ENCODE measurements at places on chromosomes 5 and 9.

- DNase-seq: no peak
Observed at GRCh38 chr9:109816490-109816889, 36.5 kb downstream of the PALM2AKAP2 start.

DNA sequence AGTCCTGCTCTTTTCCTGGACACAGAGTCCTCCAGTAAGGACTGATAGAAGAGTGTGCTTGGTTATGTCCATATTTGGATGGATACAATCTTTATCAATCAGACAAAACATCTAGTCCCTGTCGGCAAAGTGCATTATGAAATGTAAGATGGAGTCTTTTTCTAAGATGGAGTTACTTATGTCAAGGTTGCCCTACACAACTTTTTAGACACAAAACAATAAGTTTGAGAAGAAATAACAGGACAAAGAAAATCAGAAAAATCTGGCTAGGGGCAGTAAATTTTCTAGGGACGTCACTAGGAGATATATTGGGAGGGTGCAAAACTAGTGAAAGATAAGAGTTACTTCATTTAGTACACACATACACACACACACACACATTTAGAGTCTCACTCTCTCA, 23.3 kb upstream of the SUB1 start:
- no peak for DNase-seq

- DNase-seq: no peak
Observed at GRCh38 chr5:72160329-72160728, 53.1 kb downstream of the MAP1B start.

GRCh38 chr5:132334812-132335211, 34.7 kb upstream of the SLC22A5 start:
- no peak for DNase-seq

DNA sequence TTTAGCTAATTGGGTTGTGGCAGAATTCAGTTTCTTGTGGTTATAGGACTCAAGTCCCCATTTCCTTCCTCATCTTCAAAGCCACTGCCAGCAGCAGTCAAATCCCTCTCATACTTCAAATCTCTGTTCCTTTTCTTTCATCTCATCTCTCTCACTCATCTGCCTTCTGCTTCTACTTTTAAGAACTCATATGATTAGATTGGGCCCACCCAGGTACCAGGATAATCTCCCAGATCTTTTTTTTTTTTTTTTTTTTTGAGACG, 8.0 kb upstream of the REEP5 start:
- DNase-seq: no peak

DNA sequence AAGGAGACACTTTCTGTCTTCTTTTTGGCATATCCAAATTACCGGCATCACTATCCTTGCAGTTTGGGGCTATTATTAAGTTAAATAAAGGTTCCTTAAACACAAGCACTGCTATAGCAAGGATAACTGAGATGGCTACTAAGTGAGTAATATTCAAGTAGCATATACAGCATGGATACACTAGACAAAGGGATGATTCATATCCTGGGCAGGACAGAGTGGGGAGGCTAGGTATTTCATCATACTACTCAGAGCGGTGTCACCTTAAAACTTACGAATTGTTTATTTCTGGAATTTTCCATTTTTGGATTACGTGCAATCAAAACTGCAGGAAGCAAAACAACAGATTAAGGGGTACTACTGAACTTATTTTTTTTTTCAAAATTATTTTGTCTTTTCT, 54.1 kb downstream of the FER start:
- no peak for DNase-seq

- no peak for DNase-seq
Observed at GRCh38 chr5:54234304-54234933, 76.0 kb downstream of the ARL15 start.

DNA sequence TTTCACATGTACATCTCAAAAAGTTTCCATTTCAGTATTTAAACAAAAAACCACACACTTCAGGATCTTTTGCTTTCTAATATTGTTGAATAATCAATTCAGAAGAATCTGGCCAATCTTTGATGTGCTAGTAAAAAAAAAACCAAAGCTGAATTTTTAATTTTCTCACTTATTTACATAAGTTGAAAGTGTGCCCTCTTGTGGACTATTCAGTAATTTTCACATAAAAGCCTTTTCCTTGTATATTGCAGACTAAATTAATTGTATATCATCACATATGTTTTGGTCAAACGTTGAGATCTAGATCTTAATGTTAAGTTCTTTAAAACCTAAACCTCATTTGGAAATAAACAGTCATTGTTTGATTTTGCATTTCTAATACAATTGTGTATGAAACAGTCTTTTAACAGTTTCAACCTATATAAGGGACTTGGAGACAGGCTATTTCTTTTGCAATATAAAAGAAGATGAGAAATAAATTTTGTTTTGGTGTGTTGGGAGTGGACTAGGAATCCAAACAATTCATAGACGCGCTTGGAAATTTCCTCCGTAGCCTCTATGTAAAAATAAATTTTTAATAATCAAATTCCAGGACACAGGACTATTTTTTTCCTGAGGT, 68.1 kb downstream of the NIPBL start:
- DNase-seq: no peak

DNA sequence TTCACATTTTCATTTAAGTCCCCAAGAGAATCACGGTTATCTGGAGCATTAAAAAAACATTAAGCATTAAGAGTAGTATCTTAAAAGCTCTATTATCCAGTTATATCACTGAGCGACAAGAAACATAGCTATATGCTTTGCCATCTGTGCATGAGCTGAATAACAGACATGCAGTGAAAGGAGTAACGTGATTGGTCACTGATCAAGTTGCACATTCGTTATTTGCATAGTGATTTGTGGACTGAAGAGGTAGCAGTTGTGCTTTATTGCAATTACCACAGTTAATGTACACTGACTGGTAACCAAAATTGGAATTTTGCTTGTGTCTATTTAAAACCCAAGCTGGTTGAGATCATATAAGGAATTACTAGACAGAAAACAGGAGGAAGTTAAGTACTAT, 107.4 kb downstream of the MCTP1 start:
- DNase-seq: no peak

DNA sequence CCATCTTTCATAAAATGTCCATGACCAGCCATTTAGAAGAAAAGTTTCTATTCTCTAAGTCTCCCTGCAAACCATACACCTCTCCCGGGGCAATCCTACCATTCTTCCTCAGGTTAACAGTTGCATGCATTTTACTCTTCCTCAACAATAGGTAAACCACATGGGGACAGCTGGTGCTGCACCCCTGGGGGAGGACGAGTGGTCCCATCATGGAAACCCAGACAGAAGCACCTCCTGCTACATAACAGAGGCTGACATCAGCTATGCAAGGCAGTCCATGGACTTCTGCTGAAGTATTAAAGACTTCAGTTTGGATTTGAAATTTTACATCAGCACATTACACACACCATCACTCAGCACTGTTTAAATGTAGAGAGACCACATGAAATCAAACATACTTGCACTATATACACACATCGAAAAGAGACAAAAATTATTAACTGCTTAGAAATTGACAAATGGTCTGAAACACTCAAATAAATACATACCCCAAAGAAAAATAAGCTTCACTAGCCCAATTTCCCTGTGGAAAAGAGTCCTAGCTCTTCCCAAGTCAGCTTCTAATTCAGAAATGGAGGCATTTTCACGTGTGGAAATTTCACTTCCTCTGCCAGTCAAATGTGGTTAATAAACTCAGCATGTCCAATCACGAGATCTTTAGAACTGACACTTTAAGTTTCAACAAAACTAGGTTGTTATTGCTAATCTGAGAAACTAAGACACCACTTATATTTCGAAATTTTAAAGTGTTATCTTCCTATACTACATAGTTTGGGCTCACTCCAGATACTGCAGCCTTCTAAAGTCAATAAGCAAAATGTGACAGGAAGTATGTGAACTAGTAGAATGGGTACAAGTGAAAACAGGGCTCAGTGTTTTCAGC, 173.4 kb downstream of the ROR2 start:
- no peak for DNase-seq

DNA sequence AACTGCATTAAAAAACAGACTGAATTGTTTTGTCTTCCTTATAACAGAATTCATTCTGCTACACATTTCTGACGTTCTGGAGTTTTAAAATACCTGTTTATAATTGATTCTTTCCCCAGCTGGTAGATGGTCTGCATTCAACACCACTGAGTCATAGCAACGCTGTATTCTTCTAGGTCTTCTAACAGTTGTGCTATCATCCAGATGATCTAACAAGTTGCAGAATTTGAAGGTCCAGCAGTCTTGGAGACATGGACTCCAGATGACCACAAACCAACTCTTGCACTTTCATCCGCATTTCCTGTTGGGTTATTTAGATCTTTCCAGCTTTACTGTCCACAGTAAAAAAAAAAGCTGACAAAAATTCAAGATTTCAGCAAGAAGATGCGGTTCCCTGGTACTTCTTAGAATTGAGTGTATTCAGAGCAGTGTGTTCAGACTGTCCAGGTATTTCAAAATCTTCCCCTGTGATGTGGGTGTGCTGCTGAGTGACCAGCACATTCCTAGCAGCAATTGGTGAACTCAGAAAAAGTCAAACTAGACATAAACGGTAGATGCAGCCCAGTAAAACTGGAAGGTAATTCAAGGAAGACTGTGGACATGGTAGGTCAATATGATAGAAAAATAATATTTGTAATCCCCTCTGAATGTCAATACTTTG, 50.2 kb downstream of the CSNK1A1 start:
- DNase-seq: no peak

DNA sequence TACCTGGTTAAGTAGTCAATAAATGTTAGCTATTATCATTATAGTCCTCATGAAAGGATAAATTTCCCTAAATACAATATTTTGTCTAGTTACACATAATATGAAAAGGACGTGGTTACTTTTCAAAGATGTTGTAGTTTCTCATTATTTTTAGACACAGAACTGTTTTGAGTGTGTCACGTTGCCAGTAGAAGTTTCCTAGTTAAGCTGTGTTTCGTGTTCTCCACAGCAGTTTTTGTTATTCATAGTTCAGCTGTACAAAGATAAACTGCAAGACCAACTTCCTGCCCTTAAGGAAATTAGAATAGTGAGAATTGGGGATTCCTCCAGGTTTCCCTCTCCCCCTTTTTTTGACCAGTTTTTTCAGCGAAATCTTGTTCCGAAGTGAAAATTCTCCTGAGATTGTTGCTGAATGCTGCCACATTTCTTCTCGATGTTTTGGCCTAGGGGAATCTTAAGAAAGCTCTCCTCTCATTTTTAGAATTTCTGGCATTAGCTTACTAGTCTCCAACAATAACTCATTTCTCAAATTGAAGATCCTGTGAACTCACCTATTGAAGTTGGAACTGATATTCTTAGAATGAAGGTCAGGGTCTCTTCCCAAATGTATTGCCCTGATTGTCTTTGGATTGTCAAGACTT, 176.1 kb downstream of the PAM start:
- no peak for DNase-seq

DNA sequence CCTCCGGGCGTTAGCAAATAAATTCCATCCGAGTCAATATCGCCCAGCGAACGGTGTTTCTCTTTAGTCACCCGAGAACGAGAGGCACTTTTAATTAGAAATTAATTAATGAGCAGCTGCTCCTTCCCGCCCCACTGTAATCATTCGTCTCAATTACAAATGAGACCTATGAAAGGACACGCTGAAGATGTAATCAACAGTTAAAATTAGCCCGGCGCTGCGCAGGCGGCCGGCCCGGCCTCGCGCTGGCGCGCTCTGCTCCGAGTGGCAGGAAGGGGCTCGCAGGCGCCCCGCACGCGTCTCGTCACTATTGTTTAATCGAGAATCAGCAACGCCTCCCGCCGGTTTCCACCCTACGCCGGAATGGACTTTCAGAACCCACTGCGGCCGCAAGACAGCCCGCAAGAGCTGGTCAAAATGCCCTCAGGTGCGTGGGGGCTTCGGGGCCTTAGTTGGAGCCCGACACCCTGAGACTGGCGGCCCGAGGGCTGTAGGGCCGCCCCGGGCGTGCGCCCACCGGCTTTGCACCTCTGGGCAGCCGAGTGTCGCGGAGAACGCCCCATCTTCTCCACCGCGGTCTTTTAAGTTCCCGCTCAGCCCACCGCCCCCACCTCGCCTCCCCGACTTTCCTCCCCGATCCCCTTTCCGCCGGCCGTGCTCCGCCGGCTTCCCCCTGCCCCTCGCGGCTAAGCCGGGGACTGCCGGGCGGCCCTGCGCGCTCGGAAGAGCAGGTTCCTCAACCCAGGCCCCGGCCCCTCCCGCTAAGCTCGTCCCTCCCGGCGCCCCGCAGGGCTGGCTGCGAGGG, 597 bp upstream of the IRX4 start:
- no peak for DNase-seq
